T1000 (cell line): ENCODE measurements at places on chromosomes 1 and 21.

DNA sequence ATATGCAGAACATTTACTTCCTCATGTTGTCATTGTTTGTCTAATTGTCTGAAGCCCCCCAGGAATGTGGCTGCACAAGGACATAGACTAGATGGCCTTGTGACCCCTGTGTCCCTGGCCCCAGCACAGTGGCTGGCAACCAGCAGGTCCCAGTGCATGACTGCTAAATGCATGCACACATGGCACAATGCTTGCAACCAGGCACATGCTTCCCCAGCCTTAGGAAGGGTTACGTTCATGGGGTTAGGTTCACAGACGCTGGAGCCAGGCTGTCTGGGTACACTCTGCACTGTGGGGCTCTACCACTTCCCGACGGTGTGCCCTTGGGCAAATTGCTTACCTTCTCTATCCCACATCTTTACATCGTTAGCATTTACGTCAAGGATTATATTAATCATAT, 21.2 kb upstream of the CLIC6 start:
- no peak for DNase-seq

- no peak for DNase-seq
Measured at GRCh38 chr1:8835941-8836643, 18.7 kb upstream of the RERE start.

GRCh38 chr1:14780271-14780670, 181.8 kb downstream of the KAZN start:
- DNase-seq = no peak

GRCh38 chr1:235504494-235505222, 406 bp upstream of the B3GALNT2 start:
- peak; percentile 98 for DNase-seq

GRCh38 chr1:89682611-89683010, 49.7 kb downstream of the LRRC8C start:
- DNase-seq = no peak

- no peak for DNase-seq
Measured at GRCh38 chr1:220219136-220219442, 53.2 kb downstream of the RAB3GAP2 start.

DNA sequence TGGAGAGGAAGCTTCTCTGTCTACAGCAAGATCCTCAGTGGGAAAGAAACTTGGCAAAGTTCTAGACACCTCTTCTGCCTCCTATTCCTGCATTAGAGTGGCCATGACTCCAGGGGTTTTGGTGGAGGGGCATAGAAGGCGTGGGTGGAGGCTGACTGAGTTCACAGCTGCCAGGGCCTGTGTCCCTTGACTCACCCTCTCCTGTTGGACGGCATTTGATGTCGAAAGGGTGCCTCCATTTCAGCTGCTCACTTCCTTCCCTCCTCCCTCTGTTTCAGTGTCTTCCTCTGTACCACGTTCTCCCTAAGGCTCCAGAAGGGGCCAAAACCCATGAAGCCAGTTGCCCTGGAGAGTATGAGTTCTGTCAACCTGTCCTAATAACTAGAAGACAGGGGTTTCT, 632 bp downstream of the TMEM79 start:
- DNase-seq = no peak

- no peak for DNase-seq
Measured at GRCh38 chr1:171769171-171769570, 12.3 kb upstream of the METTL13 start.
